Activated naive CD4-positive, alpha-beta T cell treated with anti-CD3 and anti-CD28 coated beads, Interleukin-2, amount 50 U/mL, for 72 hours (primary cell): ENCODE measurements at places on chromosomes 11 and 22.
A peak's percentile ranks its signal among the peaks of the same experiment; 100 is the strongest.

GRCh38 chr22:32752326-32752725, 49.2 kb upstream of the TIMP3 start:
- DNase-seq, result no peak

DNA sequence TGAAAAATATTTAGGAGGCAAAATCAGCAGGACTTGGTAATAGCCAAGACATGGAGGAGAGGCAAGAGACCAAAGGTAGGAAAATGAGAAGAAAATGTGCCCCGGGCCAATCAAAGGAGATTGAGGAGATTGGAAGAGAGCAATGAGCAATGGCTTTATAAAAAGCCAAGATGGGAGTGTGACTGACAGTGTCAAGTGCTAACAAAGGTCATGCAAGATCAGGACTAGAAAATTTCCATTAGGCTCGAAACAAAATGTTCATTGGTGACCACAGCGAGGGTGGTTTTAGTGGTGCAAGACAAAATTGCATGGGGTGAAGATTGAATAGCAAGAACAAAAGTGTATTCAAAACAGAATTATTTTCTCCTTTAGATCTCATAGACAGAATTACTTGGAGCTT, 45.2 kb upstream of the TBCEL start:
- no peak for DNase-seq

GRCh38 chr11:30741039-30741550, 154.9 kb upstream of the MPPED2 start:
- no peak for DNase-seq

DNA sequence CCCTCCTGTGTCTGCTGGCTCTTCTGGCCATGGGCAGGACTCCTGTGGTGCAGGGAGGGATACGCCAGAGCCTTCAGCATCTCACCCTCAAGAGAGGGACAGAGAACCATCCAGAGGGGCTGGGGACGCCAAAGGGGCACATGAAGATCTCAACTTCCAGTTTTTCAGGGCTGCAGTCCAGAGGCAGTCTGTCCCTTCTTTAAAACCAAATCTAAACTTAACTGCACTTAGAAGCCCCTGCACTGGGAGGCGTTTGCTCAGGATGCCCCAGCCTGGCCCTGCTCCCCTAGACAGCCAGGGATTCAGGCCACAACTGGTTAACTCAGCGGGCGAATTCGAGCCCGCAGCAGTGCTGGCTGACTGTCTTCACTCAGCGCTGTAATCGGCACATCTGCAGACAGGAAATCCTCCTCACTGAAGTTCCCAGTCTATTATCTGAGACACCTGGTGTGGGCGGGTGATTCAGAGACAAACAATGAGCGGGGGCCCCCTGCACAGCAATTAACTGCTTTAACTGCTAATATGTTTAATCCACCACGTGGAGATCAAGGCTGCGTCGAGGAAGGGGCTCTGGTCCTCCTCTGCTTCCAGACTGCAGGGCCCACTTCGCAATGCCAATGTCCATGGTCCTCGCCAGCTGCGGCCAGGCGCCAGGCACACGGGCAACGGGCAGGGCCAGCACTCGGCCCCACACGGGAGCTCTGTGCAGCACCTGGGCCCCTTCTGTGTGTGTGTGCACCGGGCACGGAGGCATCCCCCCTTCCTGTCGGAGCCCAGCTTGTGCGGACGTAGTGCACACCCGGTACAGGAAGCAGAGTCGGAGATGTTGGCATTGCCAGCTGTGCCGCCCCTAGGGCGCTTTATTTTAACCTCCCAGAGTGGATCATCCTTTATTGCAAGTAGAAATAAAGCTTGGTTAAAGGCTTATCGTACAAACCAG, 36.9 kb upstream of the GNB1L start:
- DNase-seq, result peak; percentile 69

- no peak for DNase-seq
Measured at GRCh38 chr11:112810951-112811350, 150.3 kb upstream of the NCAM1 start.
